A172 (cell line): ENCODE measurements at places on chromosomes 13 and 19. TPM values are rescaled to one million over a fixed set of nuclear protein-coding genes. Genes with fewer than 3 reads are reported as not detected.

The ICAM3 gene
- total RNA-seq: 3.6 and 8.9 TPM in 2 replicates

The C5AR1 gene
- total RNA-seq: not detected in 2 replicates

The LGALS7B gene
- not detected in 2 replicates for total RNA-seq

The CEACAM16 gene
- not detected in 2 replicates for total RNA-seq

The THSD1 gene
- 9.5 and 10.8 TPM in 2 replicates for total RNA-seq

The PRSS57 gene
- total RNA-seq: not detected in 2 replicates

The TGFBR3L gene
- 0.34 TPM in 1 of 2 replicates, not detected in the other for total RNA-seq

The IGSF23 gene
- total RNA-seq: not detected in 2 replicates

The ZNF763 gene
- total RNA-seq: 1.1 TPM in 1 of 2 replicates, not detected in the other

The CRLF1 gene
- 29.3 and 55.9 TPM in 2 replicates for total RNA-seq

The IRGQ gene
- 22.0 and 37.2 TPM in 2 replicates for total RNA-seq

The PDE4C gene
- 0.02 TPM in 1 of 2 replicates, not detected in the other for total RNA-seq

The APOE gene
- total RNA-seq: 0.14 and 0.86 TPM in 2 replicates

The KLHL1 gene
- not detected in 2 replicates for total RNA-seq

The ZNF737 gene
- 1.5 and 4.0 TPM in 2 replicates for total RNA-seq

The LIM2 gene
- total RNA-seq: not detected in 2 replicates

The RAB20 gene
- total RNA-seq: 1.7 and 3.6 TPM in 2 replicates

The MRPL4 gene
- total RNA-seq: 130 and 157 TPM in 2 replicates

The ATP4B gene
- total RNA-seq: not detected in 2 replicates

The CACNG6 gene
- total RNA-seq: 6.3 and 7.5 TPM in 2 replicates

The SERTM1 gene
- total RNA-seq: not detected in 2 replicates

The DCLK1 gene
- 12.6 and 13.6 TPM in 2 replicates for total RNA-seq

The FFAR1 gene
- not detected in 2 replicates for total RNA-seq

The IZUMO1 gene
- not detected in 2 replicates for total RNA-seq

The ABCC4 gene
- total RNA-seq: 45.7 and 51.6 TPM in 2 replicates

The PLIN5 gene
- total RNA-seq: not detected in 2 replicates

The ZNF667 gene
- 4.4 and 5.5 TPM in 2 replicates for total RNA-seq

The TMEM255B gene
- 1.8 and 2.3 TPM in 2 replicates for total RNA-seq

The MUC16 gene
- total RNA-seq: 0.02 TPM in 1 of 2 replicates, not detected in the other

The IQCN gene
- total RNA-seq: 0.69 and 1.2 TPM in 2 replicates

The CRYL1 gene
- 8.0 and 10.5 TPM in 2 replicates for total RNA-seq

The TEAD2 gene
- 30.3 and 37.1 TPM in 2 replicates for total RNA-seq

The ZNF571 gene
- total RNA-seq: 1.9 and 6.2 TPM in 2 replicates

The HAUS5 gene
- 17.6 and 18.9 TPM in 2 replicates for total RNA-seq

The ZNF600 gene
- total RNA-seq: 0.12 TPM in 1 of 2 replicates, not detected in the other

The SLC10A2 gene
- not detected in 2 replicates for total RNA-seq

The LRRC63 gene
- total RNA-seq: 0.22 and 0.29 TPM in 2 replicates

The C19orf18 gene
- not detected in 2 replicates for total RNA-seq

The RNF17 gene
- not detected in 2 replicates for total RNA-seq

The DNMT1 gene
- total RNA-seq: 99.5 and 132 TPM in 2 replicates

The MAB21L1 gene
- total RNA-seq: 0.77 and 0.88 TPM in 2 replicates

The IPO5 gene
- total RNA-seq: 160 and 190 TPM in 2 replicates

The PRR36 gene
- 1.0 and 1.2 TPM in 2 replicates for total RNA-seq

The RPS28 gene
- total RNA-seq: 193 and 479 TPM in 2 replicates

The SHD gene
- 0.24 and 0.53 TPM in 2 replicates for total RNA-seq

The PLIN4 gene
- total RNA-seq: 0.17 TPM in 2 replicates

The FCER2 gene
- total RNA-seq: not detected in 2 replicates

The BCAM gene
- 8.2 and 11.2 TPM in 2 replicates for total RNA-seq

The SPPL2B gene
- total RNA-seq: 51.9 and 60.7 TPM in 2 replicates

The SLC5A5 gene
- total RNA-seq: not detected in 2 replicates

The OR7C1 gene
- not detected in 2 replicates for total RNA-seq

The IL11 gene
- 8.4 and 9.4 TPM in 2 replicates for total RNA-seq

The GPI gene
- total RNA-seq: 179 and 185 TPM in 2 replicates

The FGF22 gene
- total RNA-seq: 0.17 TPM in 1 of 2 replicates, not detected in the other

The UBA52 gene
- total RNA-seq: 779 and 974 TPM in 2 replicates
